Breast epithelium (tissue), 4 donors: ENCODE measurements at places on chromosomes 2 and 18.
A peak's percentile ranks its signal among the peaks of the same experiment; 100 is the strongest.

- H3K27ac ChIP-seq = peak overlapping the region; percentile 69
- no peaks in the 10 kb centered on the region for H3K36me3 ChIP-seq
- DNase-seq = no peak
Measured at GRCh38 chr2:177393203-177393755, 706 bp downstream of the AGPS start.

DNA sequence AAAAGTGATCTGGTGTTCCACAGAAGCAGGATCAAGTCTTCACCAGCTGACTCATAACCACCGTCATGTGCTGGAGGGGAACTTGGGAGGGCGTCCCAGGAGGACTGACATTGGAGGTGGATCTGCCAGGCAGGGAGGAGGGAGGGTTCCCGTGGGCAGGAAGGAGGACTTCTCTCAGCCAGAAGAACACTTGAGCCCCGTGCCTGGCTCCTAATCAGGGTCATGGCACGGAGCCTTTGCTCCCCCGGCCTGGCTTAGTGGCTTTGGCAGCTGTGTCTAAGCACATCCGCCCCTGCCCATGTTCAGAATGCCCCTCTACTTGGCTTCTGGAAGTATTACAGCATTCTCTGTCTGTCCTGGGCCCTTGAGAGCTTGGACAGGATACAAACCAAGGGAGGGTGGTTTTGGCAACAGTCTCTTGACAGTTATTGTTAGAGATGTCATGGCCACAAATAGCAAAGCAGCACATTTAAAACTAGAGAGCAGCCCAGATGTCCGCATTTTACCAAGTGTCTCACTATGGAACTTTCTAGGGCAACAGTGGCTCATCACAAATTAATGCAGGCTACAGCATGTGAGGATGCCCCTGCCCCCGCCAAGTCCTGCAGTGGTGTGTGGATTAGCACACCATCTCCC lies 11.5 kb downstream of the PPP1R7 start:
- H3K4me1 ChIP-seq = no peaks in the 10 kb centered on the region
- H3K27me3 ChIP-seq = no peaks in the 10 kb centered on the region
- peaks cover 7% of the 10 kb centered on the region for H3K36me3 ChIP-seq
- H3K4me3 ChIP-seq = no peak overlapping the region
- DNase-seq = no peak

DNA sequence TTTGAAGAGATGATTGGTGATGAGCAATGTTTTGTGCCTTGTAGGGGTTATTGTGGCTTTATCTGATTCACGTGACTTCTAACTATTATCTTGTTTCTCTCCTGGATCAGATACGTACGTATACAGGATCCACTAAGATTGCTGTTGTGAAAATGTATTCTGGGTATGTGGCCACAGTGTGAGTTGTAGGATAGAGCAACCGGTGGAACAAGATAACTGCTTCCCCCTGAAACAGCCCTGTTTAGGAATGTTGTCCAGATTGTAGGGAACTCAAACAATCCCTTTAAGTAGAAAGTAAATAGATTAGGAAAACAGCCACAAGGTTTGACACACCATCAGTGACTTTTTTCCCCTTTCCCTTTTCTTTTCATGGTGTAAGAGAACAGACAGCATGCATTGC lies 22.3 kb upstream of the MBOAT2 start:
- H3K4me3 ChIP-seq = no peak overlapping the region
- no peak overlapping the region for H3K27ac ChIP-seq
- DNase-seq = no peak
- H3K4me1 ChIP-seq = no peaks in the 10 kb centered on the region

GRCh38 chr2:143514413-143514812 lies 385.2 kb downstream of the ARHGAP15 start:
- H3K4me1 ChIP-seq = no peaks in the 10 kb centered on the region
- no peaks in the 10 kb centered on the region for H3K36me3 ChIP-seq
- no peaks in the 10 kb centered on the region for H3K27me3 ChIP-seq
- no peak overlapping the region for H3K27ac ChIP-seq
- no peak overlapping the region for H3K4me3 ChIP-seq
- DNase-seq = no peak

GRCh38 chr2:65129286-65129825 lies 550 bp downstream of the RAB1A start:
- H3K4me3 ChIP-seq = peak overlapping the region; percentile 91
- DNase-seq = peak; percentile 55
- H3K27me3 ChIP-seq = no peaks in the 10 kb centered on the region
- H3K27ac ChIP-seq = peak overlapping the region; percentile 99
- no peaks in the 10 kb centered on the region for H3K36me3 ChIP-seq
- H3K4me1 ChIP-seq = no peaks in the 10 kb centered on the region

- no peaks in the 10 kb centered on the region for H3K4me1 ChIP-seq
- DNase-seq = no peak
- no peaks in the 10 kb centered on the region for H3K27me3 ChIP-seq
- H3K4me3 ChIP-seq = no peak overlapping the region
- H3K36me3 ChIP-seq = no peaks in the 10 kb centered on the region
Measured at GRCh38 chr2:171124541-171124940, 36.2 kb downstream of the TLK1 start.

GRCh38 chr2:147538821-147539220 lies 306.0 kb upstream of the ACVR2A start:
- no peak for DNase-seq
- no peak overlapping the region for H3K4me3 ChIP-seq
- peak overlapping the region; percentile 17 for H3K27ac ChIP-seq

DNA sequence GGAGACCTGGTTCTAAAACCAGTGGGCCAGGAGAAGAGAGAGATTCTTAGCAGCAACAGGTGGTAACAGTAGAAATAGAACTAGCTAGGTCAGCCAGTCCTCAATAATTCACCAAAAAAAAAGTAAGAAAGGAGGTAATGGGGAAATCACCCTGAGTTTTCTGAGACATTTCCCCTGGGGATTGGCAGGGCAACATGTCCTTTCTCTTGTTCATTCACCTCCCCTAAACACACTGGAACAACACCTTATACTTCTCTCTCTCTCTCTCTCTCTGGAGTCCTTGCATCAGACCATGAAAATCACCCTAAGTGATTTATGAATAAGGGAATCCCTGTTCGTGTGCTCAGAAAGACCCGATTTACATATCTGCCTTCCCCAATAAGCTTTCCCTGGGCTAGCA lies 64.8 kb downstream of the COX7A2L start:
- H3K4me1 ChIP-seq = no peaks in the 10 kb centered on the region
- no peak overlapping the region for H3K27ac ChIP-seq
- no peaks in the 10 kb centered on the region for H3K27me3 ChIP-seq
- H3K4me3 ChIP-seq = no peak overlapping the region

- H3K4me3 ChIP-seq = peak overlapping the region; percentile 52
- H3K27me3 ChIP-seq = peaks cover 6% of the 10 kb centered on the region
- no peak for DNase-seq
- H3K4me1 ChIP-seq = peaks cover 3% of the 10 kb centered on the region
- no peak overlapping the region for H3K27ac ChIP-seq
Measured at GRCh38 chr2:199471443-199472057, 13.8 kb upstream of the SATB2 start.

DNA sequence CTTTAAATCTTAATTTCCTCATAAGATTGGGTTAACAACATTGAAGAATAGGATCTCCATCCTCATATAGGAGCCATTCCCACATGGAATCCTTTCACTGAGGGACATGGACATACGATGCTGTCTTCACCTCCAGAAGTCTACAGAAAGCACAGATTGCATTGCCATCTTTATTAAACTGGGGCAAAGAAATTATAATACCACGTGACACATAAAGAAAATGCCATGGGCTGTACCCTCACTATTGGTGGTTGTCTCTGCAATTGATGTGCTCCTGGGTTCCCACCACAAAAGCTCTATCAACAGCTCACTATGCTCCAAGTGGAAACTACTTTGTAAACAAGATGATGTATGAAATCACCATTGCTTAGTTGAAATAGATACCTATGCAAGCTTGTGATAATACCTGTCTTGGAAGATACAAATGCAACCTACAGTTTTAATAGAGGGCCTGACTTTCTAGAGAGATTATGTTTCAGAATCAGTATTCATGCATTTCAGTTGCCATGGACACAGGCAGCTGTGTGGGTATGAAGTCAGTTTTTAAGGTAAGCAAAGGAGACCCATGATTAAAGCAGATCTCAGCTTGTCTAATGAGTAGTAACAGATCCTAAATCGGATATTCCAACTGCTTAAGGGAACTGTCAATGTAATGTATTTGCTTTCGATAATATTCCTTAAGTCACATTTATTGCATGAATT lies 337.0 kb downstream of the RAD51AP2 start:
- H3K27me3 ChIP-seq = no peaks in the 10 kb centered on the region
- no peaks in the 10 kb centered on the region for H3K36me3 ChIP-seq
- H3K27ac ChIP-seq = no peak overlapping the region
- DNase-seq = no peak

DNA sequence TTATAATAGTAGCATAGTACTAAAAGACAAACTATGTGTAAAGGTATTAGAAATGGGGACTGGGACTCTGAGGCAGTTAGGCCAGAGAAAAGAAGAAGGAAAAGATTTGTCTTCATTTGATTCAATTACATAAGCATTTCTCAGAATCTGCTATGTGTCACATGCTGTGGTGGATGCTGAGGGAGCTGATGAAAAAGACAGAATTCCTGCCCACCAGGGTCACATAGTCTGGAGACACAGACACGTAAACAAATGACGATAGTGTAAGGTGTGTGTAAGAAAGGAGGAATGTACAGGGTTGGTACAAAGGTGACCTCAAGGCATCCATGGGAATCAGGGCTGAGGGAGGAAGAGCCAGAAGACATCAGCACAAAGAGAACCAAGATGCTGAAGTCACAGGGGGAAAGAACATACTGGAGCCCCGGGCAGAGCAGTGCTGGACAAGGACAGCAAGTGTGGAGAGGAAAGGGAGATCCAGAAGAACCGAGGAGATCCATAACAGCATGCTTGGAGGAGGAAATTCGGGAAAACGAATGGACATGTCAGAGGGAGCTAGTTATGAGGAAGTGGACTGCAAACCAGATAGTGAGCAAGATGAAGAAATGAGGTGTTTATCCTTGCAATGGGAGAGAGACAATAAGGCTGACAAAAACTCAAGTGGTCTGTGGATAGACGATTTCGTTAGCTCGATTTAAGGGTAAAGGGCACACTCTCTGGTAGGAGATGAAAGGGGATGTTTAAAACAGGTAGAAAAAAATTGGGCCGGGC lies 1.2 kb upstream of the MAPRE3 start:
- no peaks in the 10 kb centered on the region for H3K27me3 ChIP-seq
- H3K4me3 ChIP-seq = no peak overlapping the region
- no peak for DNase-seq

DNA sequence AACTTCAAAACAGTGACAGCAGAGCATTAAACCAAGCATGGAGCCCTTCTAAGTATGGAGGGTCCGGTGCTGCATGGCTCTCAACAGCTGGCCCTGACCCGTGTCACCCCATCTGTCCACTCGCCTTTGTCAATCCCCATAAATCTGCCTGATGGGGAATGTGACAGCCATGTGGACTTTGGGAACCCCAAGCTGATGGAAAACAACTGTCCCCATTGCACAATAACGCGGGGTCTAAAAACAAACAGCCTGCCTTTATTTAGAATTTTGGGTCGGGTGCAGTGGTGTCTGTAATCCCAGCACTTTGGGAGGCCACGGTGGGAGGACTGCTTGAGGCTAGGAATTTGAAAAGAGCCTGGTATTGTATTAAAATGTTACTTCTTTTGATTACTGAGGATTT lies 17.1 kb upstream of the THADA start:
- no peak for DNase-seq
- H3K36me3 ChIP-seq = no peaks in the 10 kb centered on the region
- H3K4me3 ChIP-seq = no peak overlapping the region
- H3K27ac ChIP-seq = no peak overlapping the region
- no peaks in the 10 kb centered on the region for H3K27me3 ChIP-seq

- no peak overlapping the region for H3K4me3 ChIP-seq
- H3K27ac ChIP-seq = no peak overlapping the region
- H3K27me3 ChIP-seq = no peaks in the 10 kb centered on the region
Measured at GRCh38 chr2:179613701-179614100, 247.7 kb downstream of the ZNF385B start.

- no peaks in the 10 kb centered on the region for H3K36me3 ChIP-seq
- no peaks in the 10 kb centered on the region for H3K27me3 ChIP-seq
- peak overlapping the region; percentile 67 for H3K27ac ChIP-seq
- H3K4me3 ChIP-seq = no peak overlapping the region
- DNase-seq = peak; percentile 65
Measured at GRCh38 chr2:235300368-235301201, 193.3 kb upstream of the AGAP1 start.

GRCh38 chr2:26384183-26384582 lies 17.5 kb upstream of the DRC1 start:
- no peak for DNase-seq
- H3K36me3 ChIP-seq = no peaks in the 10 kb centered on the region
- no peak overlapping the region for H3K27ac ChIP-seq

DNA sequence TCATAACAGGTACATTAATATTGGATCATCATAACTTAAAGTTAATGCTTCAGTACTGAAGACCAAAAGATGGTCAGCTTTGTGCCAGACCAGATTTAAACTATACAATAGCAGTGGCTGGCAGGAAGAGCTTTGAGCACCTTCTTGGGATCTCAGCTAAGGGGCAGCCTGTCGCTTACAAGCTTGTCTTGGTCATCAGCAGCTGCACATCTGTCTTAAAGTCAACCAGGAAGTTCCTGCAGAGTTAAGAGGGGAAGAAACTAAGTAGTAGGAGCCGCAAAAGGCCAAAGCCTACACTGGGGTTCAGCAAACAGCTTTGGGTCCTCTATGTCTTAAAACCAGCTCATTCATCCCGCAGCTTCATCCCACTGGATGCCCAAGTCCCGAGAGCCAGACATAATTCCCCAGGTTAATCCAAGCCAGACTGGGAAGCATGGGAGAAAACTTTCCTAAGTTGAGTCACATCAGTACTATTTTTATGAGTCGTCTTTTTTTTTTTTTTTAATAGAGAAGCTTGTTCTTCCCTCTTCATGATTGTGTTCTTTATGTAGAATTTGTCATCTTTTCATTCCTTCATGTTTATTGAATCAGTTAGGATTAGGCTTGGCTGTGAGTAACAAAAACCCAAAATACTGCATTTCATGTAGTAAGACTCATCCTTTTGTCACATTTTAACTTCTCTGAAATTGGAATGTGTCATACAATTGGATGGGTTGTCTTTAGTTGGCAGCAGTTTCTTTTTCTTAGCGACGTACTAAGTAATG lies 59.3 kb downstream of the SERTAD2 start:
- no peak for DNase-seq
- H3K4me1 ChIP-seq = no peaks in the 10 kb centered on the region
- H3K27ac ChIP-seq = no peak overlapping the region
- no peaks in the 10 kb centered on the region for H3K27me3 ChIP-seq
- H3K4me3 ChIP-seq = no peak overlapping the region

DNA sequence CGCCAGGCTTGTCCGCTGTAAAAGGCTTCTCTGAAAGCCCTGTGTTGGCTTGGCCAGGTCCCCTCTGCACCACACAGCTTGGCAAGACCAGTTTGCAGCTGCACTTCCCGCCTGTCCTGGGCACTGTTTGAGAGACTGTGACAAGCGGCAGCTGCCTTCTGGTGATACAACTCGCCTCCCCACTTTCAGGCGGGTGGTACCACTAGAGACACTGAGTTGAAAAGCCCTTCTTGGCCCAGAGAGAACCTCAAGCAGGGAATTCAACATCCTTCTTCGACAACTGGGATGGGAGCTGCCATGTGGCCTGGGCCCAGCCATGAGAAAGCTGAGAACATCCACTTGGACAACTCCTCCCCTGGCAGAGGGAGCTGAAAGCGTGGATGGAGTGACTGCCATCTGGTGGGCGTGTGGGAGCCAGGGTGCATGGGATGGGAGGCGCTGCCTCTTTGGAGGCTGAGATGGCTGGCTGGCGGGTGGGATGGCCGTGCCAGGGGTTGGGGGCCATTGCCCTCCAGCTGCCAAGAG lies 125.5 kb upstream of the REV1 start:
- no peaks in the 10 kb centered on the region for H3K4me1 ChIP-seq
- DNase-seq = no peak
- no peaks in the 10 kb centered on the region for H3K27me3 ChIP-seq
- no peak overlapping the region for H3K4me3 ChIP-seq
- no peaks in the 10 kb centered on the region for H3K36me3 ChIP-seq
